ENCODE measurements at places on chromosomes 4 and X.

GRCh38 chrX:107970073-107970472, 12.1 kb downstream of the TEX13B start:
- DNase-seq = no peak

DNA sequence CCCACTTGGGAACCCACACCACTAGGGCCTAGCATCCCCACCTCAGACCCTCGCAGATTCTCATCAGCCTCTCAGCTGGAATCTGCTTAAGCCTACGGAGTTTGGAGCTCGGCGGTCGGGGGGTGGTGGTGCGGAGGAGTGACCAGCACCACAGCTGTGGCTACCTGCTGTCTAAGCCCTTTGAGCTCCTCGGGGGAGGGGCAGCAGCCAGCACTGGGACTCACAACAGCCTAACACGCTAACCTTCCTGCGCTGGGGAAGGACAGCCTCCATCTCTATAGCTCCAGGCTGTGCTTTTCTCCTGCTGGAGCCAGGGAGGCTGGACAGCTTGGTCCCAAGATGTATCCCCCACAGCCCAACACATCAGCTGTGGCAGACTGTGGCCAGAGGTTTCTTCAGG, 281.5 kb downstream of the USP46 start:
- no peak for DNase-seq

DNA sequence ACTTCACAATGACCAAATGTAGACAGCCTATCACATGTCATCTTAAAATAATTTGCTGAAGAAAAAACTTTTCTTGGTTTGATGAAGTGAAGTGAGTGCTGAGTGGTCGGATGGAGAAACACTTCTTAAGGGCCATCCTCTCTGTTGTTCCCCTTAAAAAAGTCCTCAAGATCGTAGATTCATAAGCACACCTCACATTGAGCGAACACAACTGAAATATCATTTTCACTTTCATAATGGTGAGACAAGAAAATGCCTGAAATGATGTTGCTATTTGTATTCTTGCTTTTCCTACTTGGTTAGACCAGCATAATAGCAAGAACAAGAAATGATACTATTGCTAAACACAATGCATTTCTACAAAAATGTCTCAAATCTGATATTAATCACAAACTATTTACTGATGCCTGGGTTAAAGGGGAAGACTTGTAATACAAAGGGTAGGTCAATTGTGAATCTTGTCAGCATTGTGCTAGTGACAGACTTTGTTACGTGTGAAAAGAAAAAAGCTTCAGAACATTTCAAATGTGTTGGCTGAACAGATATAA, 305.6 kb upstream of the NR3C2 start:
- no peak for DNase-seq

- DNase-seq = peak; percentile 23
These were observed 129.4 kb upstream of the ARSJ start for GRCh38 chr4:114108869-114109268.

DNA sequence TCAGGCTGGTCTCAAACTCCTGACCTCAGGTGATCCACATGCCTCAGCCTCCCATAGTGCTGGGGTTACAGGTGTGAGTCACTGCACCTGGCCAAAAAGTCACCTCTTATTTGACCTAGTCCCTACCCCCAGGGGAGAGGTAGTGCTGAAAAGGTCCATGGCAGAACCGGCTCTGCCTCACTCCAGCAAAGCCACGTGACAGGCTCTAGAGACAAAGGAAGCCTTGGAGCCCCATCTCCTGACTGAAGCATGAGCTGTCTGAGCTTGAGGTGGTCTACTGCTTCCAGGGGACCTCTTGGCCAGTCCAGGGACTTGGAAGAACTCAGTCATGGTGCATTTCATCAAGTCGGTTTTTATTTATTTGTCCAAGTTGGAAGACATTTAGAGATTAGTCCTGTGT, 52.5 kb upstream of the ZNF518B start:
- DNase-seq = no peak

GRCh38 chr4:182929296-182929695, 12.1 kb upstream of the DCTD start:
- peak; percentile 86 for DNase-seq

GRCh38 chrX:45172890-45173289, 27.8 kb downstream of the DIPK2B start:
- peak; percentile 18 for DNase-seq

- peak; percentile 83 for DNase-seq
These were observed 20.7 kb upstream of the RNF150 start for GRCh38 chr4:141153751-141154510.

GRCh38 chr4:6456450-6456849, 16.0 kb downstream of the PPP2R2C start:
- DNase-seq = no peak

- DNase-seq = peak; percentile 56
These were observed 50.0 kb downstream of the HOPX start for GRCh38 chr4:56630876-56631666.

- no peak for DNase-seq
These were observed 228.3 kb upstream of the TTC29 start for GRCh38 chr4:147173797-147174432.

DNA sequence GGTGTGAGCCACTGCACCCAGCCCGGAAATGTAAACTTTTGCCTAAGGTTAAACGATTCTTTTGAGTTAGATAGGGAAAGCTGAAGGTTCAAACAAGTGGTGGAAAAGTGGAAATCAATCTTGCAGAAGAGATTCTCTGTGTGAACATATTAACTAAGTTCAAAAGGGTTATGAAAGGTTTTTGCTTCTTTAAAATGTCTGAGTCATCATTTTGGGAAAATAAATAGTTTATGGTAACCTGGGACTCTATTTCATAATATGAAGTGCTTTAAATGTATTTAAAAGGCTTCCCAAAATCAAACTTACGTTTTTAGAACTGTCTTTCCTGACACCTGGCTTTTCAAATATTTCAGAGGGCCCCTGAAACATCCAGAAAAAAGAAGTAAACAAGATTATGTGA, 73.6 kb upstream of the MID1IP1 start:
- DNase-seq = no peak

DNA sequence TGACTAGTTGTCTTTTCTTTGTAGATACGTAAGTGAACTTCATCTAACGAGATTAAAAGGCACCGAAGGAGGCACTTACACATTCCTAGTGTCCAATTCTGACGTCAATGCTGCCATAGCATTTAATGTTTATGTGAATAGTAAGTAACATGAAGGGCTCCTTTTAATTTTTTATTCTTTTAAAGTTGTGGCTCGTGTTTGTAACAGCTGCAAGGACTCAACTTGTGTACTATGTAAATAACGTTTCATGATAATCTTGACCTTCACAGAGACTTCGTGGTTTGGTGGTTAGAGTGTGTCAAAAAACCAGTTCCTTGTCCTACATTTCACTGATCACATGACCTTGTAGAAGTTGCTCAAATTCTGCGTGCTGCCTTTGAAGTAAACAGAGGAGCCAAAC, 51.6 kb downstream of the KIT start:
- DNase-seq = peak; percentile 3

- no peak for DNase-seq
These were observed 30.5 kb downstream of the TMEM271 start for GRCh38 chr4:545612-546011.

DNA sequence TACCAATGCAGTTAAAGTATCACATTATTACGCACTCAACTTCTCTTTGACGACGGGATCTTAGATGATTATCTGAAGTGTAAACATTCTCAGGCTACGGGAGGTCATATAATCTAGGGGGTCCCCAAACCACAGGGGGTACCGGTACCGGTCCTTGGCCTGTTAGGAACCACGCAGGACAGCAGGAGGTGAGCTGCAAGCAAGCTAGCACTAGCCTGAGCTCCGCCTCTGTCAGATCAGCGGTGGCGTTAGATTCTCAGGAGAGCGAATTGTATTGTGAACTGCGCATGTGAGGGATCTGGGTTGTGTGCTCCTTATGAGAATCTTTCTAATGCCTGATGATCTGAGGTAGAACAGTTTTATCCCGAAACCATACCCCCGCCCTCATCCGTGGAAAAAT, 20.6 kb upstream of the PRR27 start:
- DNase-seq = no peak

DNA sequence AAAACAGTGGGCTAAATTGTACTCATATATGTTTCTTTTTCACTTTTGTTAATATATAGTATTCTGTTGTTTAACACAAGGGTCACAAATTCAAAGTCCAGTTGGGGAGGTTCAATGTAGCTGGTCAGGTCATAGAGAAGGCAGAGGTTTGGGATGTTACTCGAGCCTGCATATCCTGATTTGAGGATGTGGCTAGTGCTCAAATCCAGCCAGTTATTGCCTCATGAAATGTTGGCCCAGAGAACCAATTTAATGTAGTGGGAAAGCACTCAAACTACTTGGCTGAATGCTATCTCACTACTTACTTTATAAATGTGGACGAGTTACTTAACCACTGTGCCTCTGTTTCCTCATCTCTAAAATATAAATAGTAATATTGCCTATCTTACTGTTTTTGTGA, 12.5 kb downstream of the USO1 start:
- DNase-seq = peak; percentile 25

GRCh38 chr4:41301137-41301536, 44.4 kb downstream of the UCHL1 start:
- no peak for DNase-seq

DNA sequence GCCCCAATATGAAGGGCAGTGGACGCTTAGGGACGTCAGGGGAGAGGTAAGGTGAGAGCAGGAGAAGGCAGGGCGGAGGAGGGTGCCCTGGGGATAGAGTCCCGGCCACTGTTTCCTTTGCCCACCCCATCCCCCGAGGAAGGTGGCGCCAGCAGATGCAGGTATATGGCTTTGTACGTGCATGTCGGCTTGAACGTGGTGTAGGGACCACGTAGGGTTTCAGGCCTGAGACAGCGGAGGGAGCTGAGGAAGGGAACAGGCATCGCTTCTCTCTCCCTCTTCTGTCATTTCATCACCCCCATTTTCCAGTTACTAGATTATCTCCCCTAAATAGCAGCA, 97.9 kb downstream of the PHKA2 start:
- no peak for DNase-seq

DNA sequence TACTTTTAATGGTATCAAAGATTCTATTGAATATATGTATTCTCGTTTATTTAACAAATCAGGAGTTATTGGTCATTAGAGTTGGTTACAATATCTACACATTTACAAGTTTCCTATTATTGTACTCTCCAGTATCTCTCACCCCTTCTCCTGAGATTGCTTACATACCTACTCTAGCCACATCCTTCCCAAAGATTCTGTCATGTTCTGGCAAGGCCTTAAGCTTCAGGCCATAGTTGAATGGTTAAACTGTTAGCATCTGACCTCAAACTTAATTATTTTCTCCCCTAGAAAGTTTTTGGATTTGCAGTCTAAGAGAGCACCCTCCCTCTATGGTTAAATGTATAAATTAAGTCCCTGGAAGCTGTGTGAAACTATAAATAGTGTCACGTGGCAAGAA, 784.2 kb downstream of the GLUD2 start:
- peak; percentile 7 for DNase-seq

DNA sequence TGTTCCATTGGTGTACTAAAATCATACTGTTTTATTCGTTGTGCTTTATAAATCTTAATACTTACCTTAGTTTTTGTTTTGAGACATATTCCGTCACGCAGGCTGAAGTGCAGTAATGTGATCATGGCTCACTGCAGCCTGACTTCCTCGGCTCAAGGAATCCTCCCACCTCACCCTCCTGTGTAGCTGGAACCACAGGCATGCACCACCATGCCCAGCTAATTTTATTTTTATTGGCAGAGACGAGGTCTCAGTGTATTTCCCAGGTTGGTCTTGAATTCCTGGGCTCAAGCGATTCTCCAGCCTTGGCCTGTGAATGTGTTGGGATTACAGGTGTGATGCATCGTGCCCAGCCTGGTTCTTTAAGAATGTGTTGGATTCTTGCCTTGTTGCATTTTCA, 24.4 kb upstream of the DCK start:
- DNase-seq = no peak

DNA sequence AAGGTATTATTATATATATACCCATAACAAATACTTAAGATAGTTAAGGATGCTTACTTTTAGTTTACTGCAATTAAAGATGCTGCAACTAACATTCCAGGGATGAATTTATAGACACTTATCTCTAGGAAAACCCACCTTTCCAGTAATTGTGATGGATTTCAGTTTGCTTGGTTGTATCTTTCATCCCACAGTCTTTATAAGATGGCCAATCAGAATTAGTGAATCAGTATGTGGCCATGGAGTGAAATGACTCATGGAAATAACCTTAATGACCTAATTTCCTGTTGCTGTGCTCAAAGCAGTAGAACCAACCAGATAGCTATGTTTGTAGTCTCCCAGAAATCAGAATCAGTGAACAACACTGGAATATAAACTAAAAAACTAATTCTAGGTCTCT, 26.4 kb downstream of the MOSPD2 start:
- peak; percentile 64 for DNase-seq

- DNase-seq = no peak
These were observed 166.1 kb downstream of the LRBA start for GRCh38 chr4:150849016-150849415.

DNA sequence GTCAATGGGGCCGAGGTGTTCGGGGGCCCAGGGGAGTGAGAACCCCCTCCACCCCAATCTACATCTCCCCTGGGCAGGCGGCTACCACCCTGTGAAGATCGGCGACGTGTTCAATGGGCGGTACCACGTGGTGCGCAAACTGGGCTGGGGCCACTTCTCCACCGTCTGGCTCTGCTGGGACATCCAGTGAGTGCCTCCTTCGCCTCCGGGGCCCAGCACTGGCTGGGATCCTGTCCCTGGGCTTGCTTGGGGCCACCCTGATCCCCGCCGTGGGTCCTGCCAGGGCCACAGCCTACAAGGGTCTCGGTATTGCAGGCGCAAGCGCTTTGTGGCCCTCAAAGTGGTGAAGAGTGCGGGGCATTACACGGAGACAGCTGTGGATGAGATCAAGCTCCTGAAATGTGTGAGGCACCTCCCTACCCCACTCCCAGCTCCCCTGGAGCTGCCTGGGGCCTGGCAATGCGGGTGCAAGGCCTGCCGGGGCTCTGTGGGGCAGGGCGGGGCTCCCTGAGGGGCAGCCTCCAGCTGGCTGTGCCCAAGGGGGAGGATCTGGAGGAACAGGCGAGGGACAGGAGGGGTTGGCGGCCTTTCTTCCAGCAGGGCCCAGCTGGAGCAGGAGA, 697 bp downstream of the SRPK3 start:
- DNase-seq = no peak

DNA sequence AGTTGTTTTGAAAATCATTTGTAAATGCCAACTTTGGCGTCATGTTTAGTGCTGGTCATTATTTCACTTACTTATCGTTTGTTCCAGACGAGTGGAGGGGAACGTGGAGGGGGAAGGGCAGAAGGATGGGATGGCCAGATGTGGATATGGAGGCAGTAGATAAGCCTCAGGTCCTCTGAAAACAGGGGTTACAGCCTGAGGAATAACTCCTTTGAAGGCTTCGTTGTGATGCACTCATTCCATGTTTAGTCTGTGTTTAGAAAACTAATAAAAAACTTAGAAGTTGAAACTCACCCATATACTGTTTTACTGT, 1.1 kb downstream of the MOB1B start:
- DNase-seq = peak; percentile 18

- peak; percentile 74 for DNase-seq
These were observed 66.1 kb upstream of the HGFAC start for GRCh38 chr4:3375688-3376087.

GRCh38 chrX:56228914-56229313, 3.2 kb upstream of the KLF8 start:
- DNase-seq = no peak
